DMS79 treated with DMSO at 0.1 percent for 48 hours (cell line): ENCODE measurements at places on chromosomes 2 and 18.

DNA sequence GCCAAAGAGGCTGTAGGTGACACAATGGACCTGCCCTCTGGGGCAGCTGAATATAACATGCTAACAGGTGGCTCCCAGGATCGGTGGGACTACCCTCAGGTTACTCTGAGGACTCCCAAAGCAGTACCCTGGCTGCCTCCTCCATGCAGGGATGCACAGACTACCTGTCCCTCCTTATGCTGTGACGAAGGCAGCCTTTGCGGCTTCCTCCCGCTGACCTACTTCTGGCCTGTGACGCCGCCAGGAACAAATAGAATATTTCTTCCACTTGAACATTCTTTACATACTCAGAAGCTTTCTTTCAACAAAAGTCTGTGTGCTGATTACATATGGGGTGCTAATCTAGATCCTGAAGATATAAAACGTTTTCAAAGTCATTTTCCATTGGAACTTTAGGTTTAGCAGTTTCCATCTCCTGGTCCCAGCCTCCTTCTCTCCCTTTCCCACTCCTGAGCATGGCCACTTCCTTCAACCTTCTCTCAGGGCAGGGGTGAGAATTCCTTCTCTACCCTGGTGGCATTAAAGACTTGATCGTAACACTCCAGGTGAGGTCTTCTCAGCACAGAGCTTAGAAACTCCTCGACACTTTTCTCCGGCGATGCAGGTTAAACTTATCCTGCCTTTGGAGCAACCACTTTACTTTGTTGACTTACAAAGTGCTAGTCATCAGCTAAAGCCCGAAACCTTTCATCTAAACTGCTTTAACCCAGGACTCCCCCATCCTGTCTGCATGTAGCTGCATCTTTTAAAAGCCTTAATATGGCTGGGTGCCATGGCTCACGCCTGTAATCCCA is 58.9 kb upstream of the STK17B start:
- DNase-seq: no peak

GRCh38 chr2:11212645-11213044 is 57.4 kb downstream of the SLC66A3 start:
- no peak for DNase-seq

DNA sequence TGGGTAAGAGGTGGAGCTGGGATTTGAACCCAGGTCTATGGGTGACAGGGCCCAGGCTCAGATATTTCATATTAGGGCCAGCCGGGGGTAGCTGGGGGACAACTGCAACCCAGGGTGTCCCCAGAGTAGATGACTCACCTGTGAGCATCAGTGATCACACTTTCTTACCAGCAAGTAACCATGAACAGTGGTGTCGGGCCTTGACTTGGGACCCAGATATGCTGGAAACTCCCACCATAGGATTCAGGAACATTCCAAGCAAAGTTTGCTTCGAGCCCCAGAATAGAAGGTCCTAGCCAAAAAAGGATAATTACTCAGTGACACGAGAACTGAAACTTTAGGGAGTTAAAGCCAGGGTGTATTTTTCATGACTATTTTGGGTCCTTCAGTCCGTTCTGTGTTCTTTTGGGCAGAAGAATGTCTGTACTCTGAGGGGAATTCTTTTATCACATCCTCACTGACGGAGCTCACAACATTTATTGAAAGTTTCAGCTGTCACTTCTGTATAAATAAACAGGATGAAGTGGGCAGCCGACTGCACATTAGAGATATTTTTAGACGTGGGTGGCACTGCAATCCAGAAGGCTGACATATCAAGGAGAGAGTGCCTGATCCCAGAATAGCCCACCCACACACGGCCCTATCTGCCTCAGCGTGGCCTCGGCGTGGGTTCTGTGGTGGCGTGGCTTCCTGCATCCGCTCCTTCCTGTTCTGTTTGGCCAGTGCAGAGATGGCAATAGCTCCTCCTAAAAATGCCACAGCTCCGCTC is 45.6 kb downstream of the RAMP1 start:
- DNase-seq: no peak

- DNase-seq: no peak
Measured at GRCh38 chr18:24918257-24918656, 433.7 kb downstream of the ZNF521 start.

GRCh38 chr18:57603871-57604270 is 17.4 kb upstream of the FECH start:
- DNase-seq: no peak

- no peak for DNase-seq
Measured at GRCh38 chr2:209146682-209147320, 277.0 kb upstream of the MAP2 start.

- DNase-seq: no peak
Measured at GRCh38 chr2:62379566-62379965, 126.4 kb downstream of the TMEM17 start.

DNA sequence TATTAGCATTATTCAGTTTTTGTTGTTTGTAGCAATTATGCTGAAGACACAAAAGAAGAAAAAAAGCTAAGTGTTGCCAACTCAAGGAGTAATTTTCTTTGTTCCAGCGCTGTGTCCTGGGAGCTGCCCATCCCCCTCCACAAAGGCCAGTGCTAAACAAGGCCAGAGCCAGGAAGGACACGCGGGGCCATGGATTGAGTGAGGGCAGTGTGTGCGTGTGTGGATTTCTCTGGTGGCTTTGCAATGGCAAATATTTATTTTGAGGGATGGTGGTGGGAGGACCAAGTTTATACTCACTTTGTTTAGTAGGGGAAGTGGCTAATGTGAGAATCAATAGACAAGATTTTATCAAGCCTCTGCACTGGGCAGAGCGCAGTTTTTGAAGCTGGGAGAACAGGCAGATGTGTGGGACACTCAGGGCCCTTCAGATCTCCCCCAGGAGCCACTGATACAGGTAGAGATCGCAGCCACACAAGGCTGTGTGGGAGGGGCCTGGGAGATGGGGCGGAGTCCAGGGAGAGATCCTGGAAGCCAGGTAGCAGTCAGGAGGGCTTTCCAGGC is 11.4 kb downstream of the AGAP1 start:
- no peak for DNase-seq

- DNase-seq: no peak
Measured at GRCh38 chr18:36568487-36568886, 260.3 kb downstream of the TPGS2 start.

DNA sequence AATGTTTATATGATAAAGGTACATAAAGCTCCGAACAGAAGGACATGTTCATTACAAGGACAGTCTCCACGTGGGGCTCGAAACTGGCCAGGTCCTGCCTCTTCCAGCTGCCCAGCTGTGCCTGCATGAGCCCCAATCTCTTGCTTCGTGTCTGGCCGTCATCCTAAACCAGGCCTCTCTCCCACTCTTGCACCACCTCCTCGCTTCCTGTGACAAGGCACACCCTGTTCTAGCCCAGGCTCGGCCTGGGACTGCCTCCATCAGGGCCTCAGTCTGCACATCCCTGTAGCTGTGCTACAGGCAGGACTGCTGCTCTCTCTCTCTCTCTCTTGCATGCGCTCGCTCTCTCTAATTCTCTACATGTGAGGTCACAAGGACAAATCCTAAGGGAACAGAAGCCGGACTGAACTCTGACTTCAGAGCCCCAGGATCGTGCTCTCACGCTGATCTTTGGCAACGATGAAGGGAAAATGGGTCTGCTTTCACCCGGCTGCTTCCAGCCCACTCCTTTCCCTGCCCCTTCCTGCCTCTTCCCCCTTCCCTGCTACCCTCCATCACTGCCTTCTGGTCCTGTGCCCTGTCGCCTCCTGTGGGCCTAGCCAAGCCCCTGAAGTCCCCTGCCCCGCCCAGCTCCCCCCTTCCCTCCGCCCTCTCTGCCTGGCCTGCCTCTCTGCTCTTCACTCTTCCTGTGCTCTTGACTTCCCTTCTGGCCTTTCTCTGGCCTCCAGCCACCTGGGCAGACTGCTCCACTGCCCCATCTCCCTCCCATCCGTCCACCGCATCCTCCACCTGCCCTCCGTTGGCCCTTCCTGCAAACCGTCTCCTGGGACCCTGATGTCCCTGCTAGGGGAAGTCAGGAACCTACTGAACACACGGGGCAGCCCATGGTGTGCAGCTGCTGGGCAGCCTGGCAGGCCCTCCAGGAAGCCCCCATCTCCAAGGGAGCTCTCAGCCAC is 7.8 kb upstream of the GPR55 start:
- no peak for DNase-seq

DNA sequence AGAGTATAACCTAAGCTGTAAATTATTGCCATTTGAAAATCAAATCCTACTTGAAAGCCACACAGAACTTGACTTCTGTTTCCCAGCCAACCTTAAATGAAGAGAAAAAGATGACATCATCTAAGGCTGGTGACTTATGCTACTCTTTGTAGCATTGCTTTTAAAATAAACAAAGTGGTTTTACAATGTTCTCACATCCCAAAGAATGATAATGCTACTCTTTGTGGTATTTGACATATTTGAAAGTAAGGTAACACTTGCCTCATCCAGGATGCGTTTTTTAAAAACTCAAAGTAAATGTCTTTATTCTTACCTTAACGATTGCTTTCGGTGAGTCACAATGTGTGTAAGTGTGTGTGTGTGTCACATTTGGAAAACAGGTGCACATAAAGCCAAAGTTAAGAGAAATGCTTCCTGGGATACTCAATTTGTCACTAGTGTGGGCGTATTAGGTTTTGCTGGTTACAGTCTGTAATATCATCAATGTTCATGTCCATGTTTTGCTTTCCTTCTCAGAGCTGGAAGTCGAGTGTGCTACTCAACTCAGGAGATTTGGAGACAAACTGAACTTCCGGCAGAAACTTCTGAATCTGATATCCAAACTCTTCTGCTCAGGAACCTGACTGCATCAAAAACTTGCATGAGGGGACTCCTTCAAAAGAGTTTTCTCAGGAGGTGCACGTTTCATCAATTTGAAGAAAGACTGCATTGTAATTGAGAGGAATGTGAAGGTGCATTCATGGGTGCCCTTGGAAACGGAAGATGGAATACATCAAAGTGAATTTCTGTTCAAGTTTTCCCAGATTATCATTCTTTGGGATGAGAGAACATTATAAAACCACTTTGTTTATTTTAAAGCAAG is 2.6 kb downstream of the PMAIP1 start:
- DNase-seq: peak; percentile 17

- no peak for DNase-seq
Measured at GRCh38 chr2:96604104-96604503, 34.0 kb downstream of the KANSL3 start.
